ENCODE measurements at places on chromosomes 3 and 15.

- DNase-seq: no peak
Observed at GRCh38 chr3:110272525-110272924, 799.1 kb upstream of the NECTIN3 start.

- no peak for DNase-seq
Observed at GRCh38 chr3:73677336-73678024, 52.7 kb upstream of the PDZRN3 start.

DNA sequence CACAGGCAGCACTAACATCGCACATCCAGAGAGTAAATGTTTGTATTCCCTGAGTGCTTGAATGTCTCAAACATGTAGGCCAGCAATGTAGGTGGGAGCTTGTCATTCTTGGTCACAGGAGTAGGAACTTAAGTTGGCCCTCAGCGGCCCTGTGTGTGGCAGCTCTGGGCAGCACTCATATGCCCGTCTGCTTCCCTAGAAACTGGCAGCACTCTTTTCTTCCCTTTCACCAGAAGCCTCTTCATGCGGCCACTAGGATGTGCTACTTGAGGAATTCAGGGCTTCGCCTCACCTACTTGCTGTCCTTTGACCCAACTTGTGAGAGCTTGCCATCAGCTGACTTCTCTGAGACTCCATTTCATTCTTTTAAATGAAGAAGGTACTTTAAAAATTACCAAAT, 69.5 kb downstream of the TIPARP start:
- no peak for DNase-seq

GRCh38 chr15:58669108-58669507, 80.4 kb downstream of the ADAM10 start:
- no peak for DNase-seq

DNA sequence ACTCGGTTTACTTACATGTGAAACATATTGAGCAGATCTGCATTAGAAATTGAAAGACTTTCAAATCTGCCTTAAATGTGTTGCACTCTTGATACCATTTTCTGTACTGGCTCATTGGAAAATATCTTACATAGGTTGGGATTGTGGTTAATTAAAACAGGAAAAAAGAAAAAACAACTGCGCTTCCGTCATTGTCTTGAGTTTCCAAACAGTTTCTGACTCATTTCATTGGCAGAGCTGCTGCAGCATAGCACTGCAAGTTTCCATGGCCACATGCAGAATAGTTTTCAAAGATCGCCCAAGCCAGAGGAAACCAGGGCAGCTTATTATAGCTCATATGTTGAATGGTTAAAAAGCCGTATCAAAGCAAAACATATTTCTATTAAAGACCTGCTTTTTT, 446.6 kb upstream of the BCHE start:
- no peak for DNase-seq

- DNase-seq: no peak
Observed at GRCh38 chr3:127658234-127658633, 14.5 kb upstream of the ABTB1 start.

- no peak for DNase-seq
Observed at GRCh38 chr3:85572426-85572825, 613.6 kb downstream of the CADM2 start.

- DNase-seq: no peak
Observed at GRCh38 chr3:175179055-175179454, 319.9 kb downstream of the NAALADL2 start.

GRCh38 chr15:32717426-32718226, at the start of gene GREM1:
Gene GREM1, plus strand, starts transcription at chr15:32718004. Its CDS starts 12,687 bp downstream, at chr15:32730691.
- no peak for DNase-seq

- peak; percentile 100 for DNase-seq
Observed at GRCh38 chr15:100602064-100602822, at the start of the genes ASB7 and LINS1. Gene ASB7, plus strand, starts transcription at chr15:100602589. Its CDS starts 9,628 bp downstream, at chr15:100612217. Gene LINS1, minus strand, starts transcription at chr15:100602184. Its CDS starts 21,342 bp downstream, at chr15:100580842.

- no peak for DNase-seq
Observed at GRCh38 chr3:134827213-134827612, 32.2 kb downstream of the EPHB1 start.

GRCh38 chr15:55743729-55744655, 1.0 kb upstream of the PRTG start:
- no peak for DNase-seq

- no peak for DNase-seq
Observed at GRCh38 chr3:99248913-99249312, 347.4 kb upstream of the DCBLD2 start.

GRCh38 chr3:61730056-61730455, 168.7 kb downstream of the PTPRG start:
- DNase-seq: no peak

DNA sequence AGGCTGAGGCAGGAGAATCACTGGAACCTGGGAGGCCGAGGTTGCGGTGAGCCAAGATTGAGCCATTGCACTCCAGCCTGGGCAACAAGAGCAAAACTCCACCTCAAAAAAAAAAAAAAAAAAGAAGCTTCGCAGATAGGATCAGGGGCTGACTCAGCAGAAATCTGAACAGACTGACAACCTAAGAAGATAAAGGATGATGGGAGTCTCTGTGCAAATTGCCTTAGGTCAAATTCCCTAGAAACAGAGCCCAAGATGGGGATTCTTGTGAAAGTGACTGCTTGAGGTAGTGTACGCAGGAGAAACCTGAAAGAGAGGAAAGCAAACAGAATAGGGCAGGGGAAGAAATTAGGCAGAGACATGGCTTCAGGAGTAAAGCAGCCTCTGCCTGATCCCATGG, 160.8 kb upstream of the LRIG1 start:
- DNase-seq: no peak

DNA sequence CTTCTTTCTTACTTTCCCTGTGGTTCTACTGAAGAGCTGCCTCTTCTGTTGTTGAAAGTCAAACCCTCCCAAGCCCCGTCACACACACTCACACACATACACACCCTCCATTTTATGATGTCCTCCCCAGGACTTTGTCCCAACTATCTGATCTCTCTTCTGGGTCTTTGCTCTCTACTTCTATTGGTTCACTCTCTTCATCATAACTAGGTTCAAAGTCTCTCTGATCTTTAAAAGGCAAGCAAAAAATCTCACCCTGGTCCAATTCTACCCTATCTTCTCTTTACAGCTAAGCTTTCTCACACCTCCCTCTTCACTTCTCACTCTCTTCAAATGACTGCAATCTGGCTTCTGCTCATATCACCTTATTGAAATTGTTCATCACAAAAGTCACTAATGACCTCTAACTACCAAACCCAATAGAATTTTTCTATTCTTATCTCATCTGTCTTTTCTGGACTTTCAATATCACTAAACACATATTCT, 34.8 kb downstream of the LRRFIP2 start:
- DNase-seq: no peak

DNA sequence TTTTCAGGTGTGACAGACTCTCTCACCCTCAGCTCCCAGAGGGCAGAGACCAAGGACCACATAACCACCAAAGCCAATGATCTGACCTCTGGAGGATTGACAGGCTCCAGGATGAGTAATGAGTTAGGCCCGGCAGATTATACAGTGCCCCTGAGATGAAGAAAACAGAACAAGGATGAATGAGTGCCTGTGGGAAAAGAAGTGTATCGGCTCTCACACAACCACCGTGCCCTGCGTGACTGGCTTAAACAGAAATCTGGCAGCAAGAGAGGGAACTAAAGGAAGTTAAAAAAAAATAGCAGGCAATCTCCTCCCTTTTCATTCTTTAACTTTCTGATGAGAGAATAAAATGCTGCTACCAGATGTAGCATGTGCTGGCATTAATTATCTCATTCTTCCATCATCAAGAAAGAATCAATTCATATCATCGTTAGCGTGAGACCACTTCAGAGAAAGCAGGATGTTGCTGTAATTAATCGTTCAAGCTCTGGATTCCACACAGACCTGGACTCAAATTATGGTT, 227.5 kb upstream of the COL8A1 start:
- DNase-seq: no peak

DNA sequence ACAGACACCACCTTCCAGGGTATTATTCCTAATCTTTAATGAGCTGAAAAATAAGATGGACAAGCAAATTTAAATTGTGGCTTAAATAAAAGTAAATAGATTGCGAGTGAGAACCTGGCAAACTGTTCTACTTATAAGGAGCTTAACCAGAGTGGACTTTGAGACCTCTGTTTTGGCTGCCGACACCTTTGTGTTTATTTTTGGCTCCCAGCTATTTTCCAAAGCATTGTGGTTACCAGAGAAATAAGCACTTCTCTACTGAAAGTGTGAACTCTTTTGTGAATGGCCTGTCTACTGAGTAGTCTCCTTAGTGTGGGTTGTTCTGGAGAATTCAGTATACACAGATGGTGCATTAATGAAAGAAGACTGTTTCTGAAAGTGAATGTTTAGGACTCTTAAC, 109.4 kb downstream of the ATP8B4 start:
- DNase-seq: no peak

GRCh38 chr3:177174607-177175170, 22.6 kb downstream of the TBL1XR1 start:
- no peak for DNase-seq

GRCh38 chr3:71958533-71958932, 173.6 kb upstream of the PROK2 start:
- DNase-seq: no peak

- no peak for DNase-seq
Observed at GRCh38 chr3:128427175-128427857, 39.4 kb downstream of the DNAJB8 start.

DNA sequence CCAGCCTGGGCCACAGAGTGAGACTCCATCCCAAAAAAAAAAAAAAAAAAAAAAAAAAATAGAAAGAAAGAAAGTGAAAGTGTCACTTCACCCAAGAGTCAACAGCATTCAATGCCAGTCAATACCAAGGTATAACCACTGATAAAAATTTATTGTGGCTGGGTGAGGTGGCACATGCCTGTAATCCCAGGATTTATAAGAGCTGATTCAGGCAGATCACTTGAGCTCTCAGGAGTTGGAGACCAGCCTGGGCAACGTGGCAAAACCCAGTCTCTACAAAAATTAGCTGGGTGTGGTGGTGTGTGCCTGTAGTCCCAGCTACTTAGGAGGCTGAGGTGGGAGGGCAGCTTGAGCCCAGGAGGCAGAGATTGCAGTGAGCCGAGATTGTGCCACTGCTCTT, 46.5 kb upstream of the PIK3CB start:
- no peak for DNase-seq

- no peak for DNase-seq
Observed at GRCh38 chr3:120560304-120561250, 35.6 kb upstream of the NDUFB4 start.

GRCh38 chr15:79078763-79079410, 11.7 kb downstream of the RASGRF1 start:
- DNase-seq: no peak

GRCh38 chr3:17995769-17996168, 253.3 kb upstream of the TBC1D5 start:
- DNase-seq: no peak

DNA sequence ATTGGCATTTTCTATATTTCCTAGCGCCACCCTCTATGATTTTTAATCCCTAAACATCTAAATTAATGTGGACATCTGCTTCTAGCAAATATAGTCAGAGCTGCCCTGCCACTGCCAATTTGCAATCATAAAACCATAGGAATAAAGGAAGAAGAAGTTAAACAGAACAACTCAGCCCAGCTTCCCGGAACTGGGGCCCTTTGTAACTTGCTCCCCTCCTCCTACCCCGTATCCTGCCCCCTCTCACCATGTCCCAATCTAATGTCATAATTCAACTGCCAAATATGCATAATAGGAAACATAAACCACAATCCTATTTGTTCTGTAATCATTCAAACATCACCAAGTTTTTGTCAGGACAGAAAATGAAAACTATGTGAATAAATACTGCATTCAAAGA, 74.4 kb upstream of the ACP3 start:
- DNase-seq: no peak

GRCh38 chr3:189172668-189173419, 1.1 kb downstream of the TPRG1 start:
- DNase-seq: no peak

DNA sequence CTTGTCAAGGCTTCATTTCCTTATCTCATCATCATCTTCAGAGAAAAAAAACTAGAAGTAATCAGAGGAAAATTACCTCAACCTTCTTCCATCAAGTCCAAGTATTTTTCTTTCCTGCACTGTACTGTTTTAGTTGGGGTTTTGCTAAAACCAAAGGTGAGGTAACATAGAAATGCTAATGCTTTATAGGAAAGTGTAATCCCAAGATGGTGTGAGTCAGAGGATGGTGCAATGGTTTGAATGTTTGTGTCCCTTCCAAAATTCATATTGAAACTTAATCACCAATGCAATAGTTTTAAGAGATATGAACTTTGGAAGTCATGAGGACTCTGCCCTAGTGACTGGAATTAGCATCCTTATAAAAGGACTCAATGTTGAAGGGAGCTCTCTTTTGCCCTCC, 79.5 kb downstream of the KBTBD8 start:
- DNase-seq: no peak

DNA sequence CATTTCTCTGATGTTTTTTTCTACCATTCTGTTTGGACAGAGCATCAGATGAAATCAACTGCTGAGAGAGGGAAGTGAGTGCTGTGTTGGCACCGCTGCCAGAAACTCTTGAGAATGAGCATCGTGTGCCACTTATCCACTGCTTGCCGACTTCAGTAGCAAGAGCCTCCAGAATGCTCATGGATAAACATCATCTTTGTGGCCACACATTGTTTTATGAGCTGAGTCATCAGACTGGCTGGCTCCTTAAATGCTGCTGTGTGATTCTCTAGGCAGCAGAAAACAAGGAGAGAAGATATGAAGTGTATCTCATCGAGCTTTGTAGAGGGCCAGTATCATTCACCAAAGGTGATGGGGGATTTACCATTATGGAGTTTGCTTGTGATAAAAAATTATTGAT, 3.4 kb upstream of the DOCK3 start:
- no peak for DNase-seq
